ENCODE measurements at places on chromosomes 5 and 9.

DNA sequence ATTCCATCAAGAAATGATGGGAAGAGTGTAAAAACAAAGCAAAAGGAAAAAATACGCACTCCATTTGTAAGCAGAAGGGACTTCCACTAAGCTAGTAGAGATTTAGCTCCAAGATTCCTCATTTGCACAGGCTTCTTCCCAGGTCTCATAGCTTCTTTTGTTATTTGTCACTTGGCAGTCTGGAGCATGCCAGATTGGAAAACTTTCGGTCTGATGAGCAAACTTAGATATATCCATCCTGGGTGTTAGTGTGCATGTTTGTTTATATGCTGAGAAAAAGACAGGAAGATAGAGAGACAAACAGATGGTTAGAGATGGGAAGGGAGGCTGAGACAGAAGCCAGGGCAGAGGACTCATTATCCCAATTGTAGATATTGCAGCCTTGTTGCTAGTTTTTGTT lies 1644.5 kb upstream of the NUDT12 start:
- DNase-seq = no peak

GRCh38 chr5:82211855-82212572 lies 66.1 kb downstream of the RPS23 start:
- no peak for DNase-seq

GRCh38 chr5:139676406-139676805 lies 28.3 kb downstream of the CXXC5 start:
- DNase-seq = no peak

DNA sequence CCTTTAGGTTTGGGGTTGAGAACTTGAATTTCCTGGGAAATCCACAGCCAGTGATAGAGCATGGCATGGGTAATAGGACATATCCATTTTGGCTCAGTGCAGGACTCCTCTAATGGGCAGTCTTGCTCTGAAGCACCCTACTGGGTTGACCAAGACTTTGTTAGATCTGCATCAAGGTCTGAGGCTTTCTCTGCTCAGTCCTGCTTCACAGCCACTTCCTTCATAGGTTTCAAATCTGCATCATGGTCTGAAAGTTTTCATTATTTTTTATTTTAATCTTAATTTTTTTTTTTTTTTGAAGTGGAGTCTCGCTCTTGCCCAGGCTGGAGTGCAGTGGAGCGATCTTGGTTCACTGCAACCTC lies 36.5 kb downstream of the KIF2A start:
- no peak for DNase-seq

GRCh38 chr9:78539904-78540303 lies 243.0 kb downstream of the PSAT1 start:
- DNase-seq = no peak

GRCh38 chr9:130172858-130173665 lies 858 bp downstream of the NCS1 start:
- DNase-seq = peak; percentile 74

- DNase-seq = peak; percentile 59
These were observed 1.0 kb downstream of the NAIF1 start for GRCh38 chr9:128065907-128066712.

DNA sequence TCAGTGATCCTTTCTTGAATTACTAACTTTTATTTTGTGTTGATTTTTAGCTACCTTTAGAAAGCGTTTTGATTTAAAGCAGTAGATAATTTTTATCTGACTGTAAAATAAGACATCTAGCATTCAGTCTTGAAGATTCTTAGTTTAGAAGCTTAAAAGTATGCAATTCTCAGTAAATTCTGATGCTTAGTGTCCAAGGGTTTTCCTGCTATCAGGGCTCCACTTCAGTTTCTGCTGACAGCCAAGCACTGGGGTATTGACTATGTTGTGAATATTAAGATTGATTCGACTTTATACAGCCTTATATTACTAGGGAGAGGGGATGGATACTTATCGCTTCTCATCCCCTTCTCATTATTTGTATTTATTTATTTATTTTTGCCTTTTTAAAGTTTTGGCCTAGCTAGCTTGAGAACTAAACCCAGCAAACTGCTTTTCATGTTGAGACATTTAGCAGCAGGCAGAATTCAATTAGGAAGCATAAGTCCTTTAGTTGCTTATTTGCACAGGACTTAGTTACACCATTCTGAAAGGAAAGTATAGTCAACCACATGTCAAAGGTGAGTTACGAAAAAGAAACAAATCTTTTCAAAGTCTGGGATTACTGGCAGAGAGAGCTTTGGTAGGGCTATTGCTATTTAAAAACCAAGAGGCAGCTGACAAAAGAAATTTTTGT lies 2.9 kb downstream of the PBX3 start:
- DNase-seq = no peak

DNA sequence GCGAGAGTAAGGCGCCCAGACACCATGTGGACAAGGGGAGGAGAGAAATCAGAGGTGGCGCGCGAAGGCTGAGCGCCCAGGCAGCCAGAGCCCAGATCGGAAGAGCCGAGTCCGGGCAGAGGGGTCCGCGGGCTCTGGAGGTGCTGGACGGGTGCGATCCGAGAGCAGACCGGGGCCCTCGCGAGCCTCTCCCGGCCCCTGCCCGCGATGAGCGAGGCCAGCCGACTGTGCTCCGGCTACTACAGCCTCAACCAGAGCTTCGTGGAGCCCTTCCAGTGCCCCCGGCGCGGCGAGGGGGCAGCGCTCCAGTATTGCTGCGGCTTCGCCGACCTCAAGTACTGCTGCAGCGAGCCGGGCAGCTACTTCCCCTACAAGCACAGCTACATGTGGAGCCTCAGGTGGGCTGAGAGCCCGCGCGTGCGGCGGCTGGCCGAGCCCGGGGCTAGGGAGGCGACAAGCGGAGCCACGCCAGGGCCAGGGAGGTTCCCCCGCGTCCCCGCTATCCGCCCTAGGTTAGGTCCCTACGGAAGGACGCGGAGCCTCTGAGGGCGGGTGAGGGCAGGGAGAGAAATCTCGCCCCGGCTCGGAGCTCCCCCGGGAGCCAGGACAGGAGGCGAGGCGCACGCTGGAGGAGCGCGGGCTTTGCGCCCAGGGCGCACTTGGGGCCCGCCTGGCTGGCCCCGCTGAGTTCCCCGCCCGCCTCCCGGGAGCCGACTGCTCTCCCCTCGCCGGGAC lies at the start of gene SHISAL2B:
Gene SHISAL2B, plus strand, starts transcription at position 87 of the 735 bp plus-strand sequence. Its CDS starts 121 bp downstream, at position 208.
- DNase-seq = peak; percentile 54

DNA sequence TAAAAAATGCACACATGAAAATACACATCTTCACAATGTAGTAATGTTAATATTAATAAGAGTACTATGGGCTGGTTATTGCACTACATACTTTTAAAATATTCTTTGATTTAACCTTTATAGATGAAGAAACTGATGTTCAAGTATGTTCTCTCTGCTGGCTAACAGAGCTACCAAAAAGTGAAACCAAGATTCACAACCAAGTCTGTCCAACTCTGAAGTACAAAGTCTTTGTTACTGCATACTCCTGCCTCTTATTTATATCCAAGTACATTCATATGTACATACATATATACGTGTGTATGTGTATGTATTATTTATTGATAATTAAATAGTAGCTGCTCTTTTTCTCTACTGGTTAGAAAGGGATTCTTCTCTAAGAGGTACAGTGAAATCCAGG lies 325.6 kb downstream of the BNC2 start:
- DNase-seq = no peak

DNA sequence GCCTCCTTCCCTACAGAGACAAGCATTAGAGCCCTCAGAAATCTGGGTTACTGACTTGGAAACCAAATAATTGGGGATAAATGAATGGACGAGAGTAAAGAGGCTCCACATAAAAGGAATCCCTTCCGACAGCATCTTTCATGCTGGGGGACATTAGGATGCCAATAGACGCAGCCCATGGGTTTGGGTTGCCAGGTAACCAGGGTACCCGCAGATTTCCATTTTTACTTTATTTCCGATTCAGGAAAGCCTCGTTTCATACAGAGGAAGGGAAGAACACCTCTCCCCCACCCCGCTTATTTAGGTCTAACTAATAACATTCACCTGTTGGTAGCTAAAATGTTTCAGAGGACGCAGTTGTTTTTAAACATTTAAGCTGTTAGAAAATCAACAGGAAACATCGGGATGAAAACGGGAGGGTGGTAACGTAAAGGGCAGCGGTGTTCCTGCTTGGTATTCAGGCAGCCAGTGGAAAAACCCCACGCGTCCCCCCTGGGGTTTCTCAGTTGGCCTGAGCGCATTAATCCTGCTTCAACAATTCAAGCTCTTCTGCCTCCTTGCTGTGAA lies 179.5 kb downstream of the YTHDC2 start:
- DNase-seq = no peak

GRCh38 chr5:31362931-31363568 lies 168.8 kb downstream of the DROSHA start:
- DNase-seq = no peak

DNA sequence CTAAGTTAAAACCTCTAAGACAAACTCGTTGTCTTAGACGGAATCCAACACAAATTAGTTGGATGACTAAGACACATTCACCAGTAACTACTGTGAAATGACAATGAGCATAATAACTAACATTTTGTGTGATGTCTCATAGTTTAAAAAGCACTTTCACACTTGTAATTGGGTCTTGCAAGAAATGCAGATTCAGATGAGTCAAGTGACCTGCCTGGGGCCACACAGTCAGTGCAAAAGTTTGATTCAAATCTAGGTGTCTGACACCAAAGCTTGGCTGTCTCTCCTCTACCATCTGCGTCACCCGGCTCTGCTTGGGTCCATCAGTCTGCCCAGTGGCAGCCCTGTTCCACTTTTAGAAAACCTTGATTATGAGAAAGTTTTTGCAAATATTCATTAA lies 143.7 kb downstream of the TTLL11 start:
- no peak for DNase-seq
